ENCODE measurements at places on chromosomes 7 and 10.

DNA sequence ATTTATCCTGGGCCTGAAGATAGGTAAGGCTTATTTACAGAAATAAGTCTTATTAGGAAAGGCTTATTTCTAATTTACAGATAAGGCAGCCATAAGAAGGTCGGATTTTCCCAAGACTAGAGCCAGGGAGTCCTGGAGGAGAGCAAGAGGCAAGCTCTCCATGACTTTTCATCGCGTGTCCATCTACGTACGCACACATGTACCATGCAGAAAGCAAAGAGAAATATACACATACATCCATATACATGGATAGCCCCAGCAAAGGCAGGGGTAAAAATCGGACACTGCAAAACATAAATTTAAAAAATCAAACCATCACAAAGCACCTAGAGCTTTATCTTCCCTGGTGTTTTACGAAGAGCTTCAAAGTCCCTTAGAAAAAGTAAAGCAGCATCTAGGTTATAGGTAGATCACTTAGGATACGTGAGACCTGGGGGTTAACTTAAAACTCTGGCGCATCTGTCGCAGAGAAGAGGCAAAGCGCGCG lies 25.8 kb upstream of the ZRANB1 start:
- DNase-seq: no peak

GRCh38 chr7:159263430-159263829 lies 118.8 kb upstream of the VIPR2 start:
- DNase-seq: no peak

DNA sequence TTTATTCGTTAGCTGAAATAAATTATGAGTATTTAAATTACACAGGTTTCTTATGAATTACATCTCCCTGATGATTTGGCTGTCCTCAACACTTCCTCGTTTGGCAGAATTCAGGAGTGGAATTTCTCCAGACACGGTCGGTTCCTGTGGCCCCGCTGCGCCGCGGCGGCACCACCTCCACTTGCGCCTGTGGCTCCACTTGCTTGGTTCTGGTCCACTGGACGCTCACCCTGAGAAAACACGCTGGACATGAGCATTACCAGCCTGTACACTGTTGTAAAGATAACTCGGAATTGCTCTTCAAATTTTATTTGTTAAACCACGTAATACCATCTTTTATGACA lies 85.3 kb downstream of the ZNF33B start:
- DNase-seq: no peak

DNA sequence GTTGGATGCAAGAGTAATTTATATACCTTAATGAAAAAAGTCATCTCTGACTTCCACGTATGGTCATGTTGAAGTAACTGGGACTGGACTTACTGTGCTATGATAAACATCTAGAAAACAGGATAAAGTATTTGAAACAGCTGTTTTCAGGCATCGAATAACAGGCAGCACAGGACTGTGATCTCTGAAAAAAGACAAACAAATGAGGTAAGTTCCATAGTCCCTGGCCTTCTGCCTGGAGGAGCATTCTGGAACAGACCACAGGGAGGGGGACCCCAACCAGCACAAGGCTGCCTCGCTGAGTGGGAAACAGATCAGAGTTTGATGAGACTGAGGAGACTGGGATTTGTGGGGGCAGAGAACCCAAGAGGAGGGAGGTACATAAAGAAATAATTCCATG lies 89.1 kb upstream of the HABP2 start:
- no peak for DNase-seq

GRCh38 chr7:108613147-108613948 lies 43.7 kb downstream of the DNAJB9 start:
- no peak for DNase-seq

- peak; percentile 98 for DNase-seq
Observed at GRCh38 chr10:91349381-91349780, 60.8 kb upstream of the HECTD2 start.

- DNase-seq: no peak
Observed at GRCh38 chr10:8616166-8616565, 561.7 kb downstream of the GATA3 start.

GRCh38 chr7:45028138-45028919 lies 28.3 kb downstream of the CCM2 start:
- DNase-seq: no peak

DNA sequence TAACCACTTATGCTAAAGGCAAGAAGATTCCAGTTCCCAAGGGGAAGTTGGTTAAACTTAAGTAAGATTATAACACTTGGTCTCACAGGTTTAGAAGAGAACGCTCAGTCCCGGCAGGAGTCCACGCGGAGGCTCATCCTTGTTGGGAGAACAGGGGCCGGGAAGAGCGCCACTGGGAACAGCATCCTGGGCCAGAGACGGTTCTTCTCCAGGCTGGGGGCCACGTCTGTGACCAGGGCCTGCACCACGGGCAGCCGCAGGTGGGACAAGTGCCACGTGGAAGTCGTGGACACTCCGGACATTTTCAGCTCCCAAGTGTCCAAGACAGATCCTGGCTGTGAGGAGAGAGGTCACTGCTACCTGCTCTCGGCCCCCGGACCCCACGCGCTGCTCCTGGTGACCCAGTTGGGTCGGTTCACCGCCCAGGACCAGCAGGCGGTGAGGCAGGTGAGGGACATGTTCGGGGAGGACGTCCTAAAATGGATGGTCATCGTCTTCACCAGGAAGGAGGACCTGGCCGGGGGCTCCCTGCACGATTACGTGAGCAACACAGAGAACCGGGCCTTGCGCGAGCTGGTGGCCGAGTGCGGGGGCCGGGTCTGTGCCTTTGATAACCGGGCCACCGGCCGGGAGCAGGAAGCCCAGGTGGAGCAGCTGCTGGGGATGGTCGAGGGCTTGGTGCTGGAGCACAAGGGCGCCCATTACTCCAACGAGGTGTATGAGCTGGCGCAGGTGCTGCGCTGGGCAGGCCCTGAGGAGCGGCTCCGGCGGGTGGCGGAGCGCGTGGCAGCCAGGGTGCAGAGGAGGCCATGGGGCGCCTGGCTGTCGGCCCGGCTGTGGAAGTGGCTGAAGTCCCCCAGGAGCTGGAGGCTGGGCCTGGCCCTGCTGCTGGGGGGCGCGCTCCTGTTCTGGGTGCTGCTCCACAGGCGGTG lies 3.8 kb downstream of the GIMAP1 start:
- no peak for DNase-seq

DNA sequence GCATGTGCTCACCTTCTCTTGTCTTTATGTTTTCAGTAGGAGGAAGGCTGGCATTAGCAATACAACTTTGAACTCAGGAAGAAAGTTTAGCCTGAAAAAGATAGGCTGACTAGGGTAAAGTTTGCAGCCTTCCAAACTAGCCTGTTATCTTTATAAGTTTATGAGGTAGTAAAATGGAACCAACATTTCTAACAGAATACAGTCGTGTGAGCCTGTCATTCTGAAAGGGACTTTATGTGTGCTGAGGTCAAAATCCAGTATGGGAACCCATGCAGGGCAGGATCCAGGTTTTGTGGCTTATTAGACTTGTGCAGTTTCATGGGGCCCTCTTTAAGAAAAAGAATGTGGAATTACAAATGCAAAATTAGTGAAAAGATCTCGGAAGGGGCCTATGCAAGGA lies 201.0 kb upstream of the PRPS1L1 start:
- no peak for DNase-seq

DNA sequence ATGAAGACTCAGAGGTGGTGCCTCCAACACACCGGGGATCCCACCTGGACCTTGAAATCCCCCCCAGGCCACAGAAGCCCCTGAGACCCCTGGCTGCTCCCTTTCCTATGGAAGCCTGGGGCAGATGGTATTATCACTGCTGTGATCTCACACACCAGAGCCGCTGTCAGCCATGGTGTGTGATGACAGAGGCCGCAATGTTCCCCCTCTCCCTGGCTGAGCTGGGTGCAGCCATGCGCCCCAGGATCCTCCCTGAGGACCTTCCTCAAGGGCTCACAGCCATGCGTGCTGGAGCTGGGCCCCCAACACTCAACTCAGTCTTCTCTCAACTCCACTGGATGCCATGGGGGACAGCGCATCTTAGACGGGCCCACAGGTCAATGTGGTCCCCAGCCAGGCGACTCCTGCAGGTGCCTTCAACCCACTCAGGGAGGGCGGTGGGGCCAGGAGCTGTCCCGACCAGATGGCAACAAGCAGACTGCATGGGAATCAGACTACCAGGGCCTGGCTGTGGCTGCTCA lies 44.9 kb downstream of the VIPR2 start:
- DNase-seq: no peak

DNA sequence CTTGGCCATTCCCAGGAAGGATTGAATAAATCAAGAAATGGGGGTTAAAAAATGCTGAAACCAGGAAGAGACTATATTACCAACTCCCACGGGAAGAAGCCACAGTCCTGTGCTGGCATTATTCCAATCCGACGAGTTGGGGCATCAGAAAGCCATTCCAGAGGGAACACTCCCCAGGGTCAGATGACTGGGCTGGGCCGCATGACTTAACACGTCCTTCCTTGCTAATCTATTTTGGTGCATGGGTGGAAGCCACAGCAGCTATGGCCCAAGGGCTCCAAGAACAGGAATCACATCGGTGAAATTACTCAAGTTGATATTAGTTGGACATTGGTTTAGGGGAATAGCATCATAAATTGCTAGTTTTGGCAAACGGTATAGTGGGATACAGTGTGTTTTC lies 592.9 kb upstream of the NRP1 start:
- DNase-seq: no peak

GRCh38 chr10:13354783-13355182 lies 6.7 kb upstream of the SEPHS1 start:
- no peak for DNase-seq

DNA sequence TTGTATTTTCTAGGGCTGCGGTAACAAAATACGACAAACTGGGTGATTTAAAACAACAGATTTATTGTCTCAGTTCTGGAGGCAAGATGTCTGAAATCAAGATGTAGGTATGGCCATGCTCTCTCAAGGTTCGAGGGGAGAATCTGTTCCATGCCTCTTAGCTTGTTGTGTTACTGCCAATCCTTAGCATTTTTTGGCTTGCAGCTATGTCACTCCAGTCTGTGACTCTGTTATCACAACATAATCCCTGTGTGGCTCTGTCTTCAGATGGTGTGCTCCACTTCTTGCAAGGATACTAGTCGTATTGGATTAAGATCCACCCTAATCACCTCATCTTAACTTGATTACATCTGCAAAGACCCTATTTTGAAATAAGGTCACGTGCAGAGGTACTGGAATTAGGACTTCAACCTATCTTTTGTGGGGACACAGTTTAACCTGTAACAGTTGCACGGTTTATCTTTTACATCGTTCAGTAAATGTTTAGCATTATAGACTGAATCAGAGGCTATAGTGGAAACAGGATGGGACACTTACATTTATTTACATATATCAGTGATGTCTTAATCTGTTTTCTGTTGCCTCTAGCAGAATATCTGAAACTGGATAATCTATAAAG lies 3.1 kb downstream of the C1GALT1 start:
- DNase-seq: no peak

GRCh38 chr10:93495654-93496321 lies 624 bp upstream of the CEP55 start:
- DNase-seq: no peak

- no peak for DNase-seq
Observed at GRCh38 chr10:110494532-110494931, 3.2 kb upstream of the DUSP5 start.

- DNase-seq: no peak
Observed at GRCh38 chr10:57919864-57920263, 347.8 kb downstream of the IPMK start.

DNA sequence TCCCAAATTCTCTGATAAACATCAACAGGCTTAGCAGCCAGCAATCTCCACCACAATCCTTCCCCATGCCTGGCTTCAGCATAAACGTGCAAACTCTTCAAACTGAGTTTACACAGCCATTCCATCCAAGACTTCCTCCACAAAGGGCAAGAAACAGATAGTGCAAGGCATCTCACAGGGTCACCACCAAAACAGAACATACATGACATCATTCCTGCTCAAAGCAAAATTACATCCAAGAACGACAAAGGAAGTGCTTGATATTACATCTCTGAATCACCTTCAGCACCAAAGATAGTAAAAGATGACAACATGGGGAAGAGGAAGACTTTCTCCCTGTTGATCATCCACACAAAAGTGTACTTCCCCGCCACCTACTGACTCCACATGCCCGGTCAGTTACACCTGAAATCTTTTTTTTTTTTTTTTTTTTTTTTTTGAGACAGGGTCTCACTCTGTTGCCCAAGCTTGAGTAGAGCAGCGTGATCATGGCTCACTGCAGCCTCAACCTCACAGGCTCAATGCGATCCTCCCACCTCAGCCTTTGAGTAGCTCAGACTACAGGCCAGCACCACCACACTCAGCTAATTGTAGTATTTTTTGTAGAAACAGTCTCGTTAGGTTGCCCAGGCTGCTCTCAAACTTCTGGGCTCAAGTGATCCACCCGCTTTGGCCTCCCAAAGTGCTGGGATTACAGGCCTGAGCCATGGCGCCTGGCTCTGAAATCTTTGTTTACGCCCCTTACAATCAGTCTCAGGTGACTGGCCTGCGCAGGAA lies 127.5 kb downstream of the PARD3 start:
- DNase-seq: peak; percentile 33

GRCh38 chr7:66333443-66333842 lies 128.3 kb downstream of the TPST1 start:
- no peak for DNase-seq

DNA sequence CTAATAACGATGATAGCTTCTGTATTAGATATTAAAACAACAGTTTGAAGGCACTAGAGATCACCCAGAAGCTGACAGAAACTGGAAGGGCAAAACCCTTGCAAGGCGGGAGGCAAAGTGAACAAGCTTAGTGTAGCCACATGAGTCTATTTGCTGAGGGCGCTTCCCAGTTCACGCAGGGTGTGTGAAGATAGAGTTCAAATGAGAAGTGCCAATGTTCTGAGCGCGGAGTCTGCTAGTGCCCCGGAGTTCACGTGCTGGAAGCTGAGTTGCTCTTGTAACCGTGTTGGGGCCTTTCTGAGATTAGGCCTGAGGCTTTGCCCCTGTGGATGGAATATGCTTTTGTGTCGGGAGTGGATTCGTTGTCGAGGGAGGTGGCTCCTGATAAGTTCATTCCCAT lies 16.6 kb upstream of the GTPBP4 start:
- DNase-seq: no peak

GRCh38 chr7:101779267-101779666 lies 38.2 kb upstream of the CUX1 start:
- no peak for DNase-seq

GRCh38 chr10:60817398-60817805 lies 39.1 kb downstream of the CDK1 start:
- DNase-seq: no peak

GRCh38 chr10:28186461-28186860 lies 116.4 kb downstream of the MPP7 start:
- no peak for DNase-seq
